K562 (cell line): ENCODE measurements at places on chromosomes 12 and 14. TPM values are rescaled to one million over a fixed set of nuclear protein-coding genes. Genes with fewer than 3 reads are reported as not detected.

COX8C gene
- polyA plus RNA-seq: not detected in 2 replicates

TAS2R7 gene
- not detected in 2 replicates for polyA plus RNA-seq

GLS2 gene
- polyA plus RNA-seq: not detected in 2 replicates

NAV3 gene
- not detected in 2 replicates for polyA plus RNA-seq

SLC16A7 gene
- polyA plus RNA-seq: not detected in 2 replicates

PLBD1 gene
- polyA plus RNA-seq: 20.6 and 23.3 TPM in 2 replicates

PTPRR gene
- 10.0 and 10.3 TPM in 2 replicates for polyA plus RNA-seq

KCNJ8 gene
- polyA plus RNA-seq: 0.51 and 1.1 TPM in 2 replicates

TAS2R46 gene
- polyA plus RNA-seq: 0.08 TPM in 1 of 2 replicates, not detected in the other

MANSC4 gene
- polyA plus RNA-seq: not detected in 2 replicates

EML5 gene
- polyA plus RNA-seq: 0.27 and 0.34 TPM in 2 replicates

KRT80 gene
- not detected in 2 replicates for polyA plus RNA-seq

SELPLG gene
- 1.2 and 2.8 TPM in 2 replicates for polyA plus RNA-seq
